Fibroblast of skin of left quadriceps (primary cell): ENCODE measurements at places on chromosomes 2 and 18.

GRCh38 chr18:62885804-62886203 is 170.5 kb downstream of the PHLPP1 start:
- DNase-seq: no peak

- DNase-seq: no peak
Measured at GRCh38 chr2:192313773-192314172, 119.0 kb upstream of the TMEFF2 start.

- DNase-seq: no peak
Measured at GRCh38 chr2:84273406-84273805, 185.7 kb downstream of the SUCLG1 start.

DNA sequence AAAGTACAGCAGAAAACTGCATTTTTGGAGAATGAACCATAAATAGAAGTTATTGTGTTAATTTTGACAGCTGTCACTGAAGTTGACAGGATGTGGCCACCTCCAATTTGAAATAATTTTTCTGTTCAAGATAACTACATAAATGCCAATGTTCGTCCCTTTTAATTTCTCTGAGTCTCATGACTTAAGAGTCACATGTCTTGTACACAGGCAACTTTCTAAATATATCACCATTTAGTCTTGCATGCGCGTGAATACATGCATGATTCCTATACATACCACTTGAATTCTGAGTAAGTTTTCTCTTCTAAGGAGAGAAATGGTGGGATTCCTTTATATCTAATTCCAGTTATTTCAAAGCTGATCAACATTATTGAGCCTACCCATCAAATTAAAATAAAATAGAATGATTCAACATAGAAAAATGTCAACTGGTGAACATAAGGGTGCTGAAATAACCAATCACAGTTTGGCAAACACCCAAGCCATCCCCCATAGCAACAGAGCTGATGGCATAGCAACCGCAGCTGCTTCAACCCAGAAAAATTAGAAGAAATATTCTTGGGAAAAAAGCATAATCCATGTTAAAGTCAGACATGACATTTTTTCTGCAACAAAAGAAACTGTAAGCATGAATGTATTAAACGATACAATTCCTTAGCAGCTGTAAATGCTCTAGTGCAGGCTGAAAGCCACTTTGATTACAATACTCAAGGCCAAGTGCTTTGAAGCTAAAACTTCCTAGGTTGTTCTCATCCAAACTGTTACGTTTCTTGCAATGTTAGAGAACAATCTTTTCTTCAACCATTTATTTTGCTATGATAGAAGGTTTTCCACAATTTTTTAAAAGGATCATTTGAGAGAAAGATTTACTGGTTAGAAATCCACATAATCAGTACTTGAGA is 282.7 kb downstream of the DLGAP1 start:
- no peak for DNase-seq

- peak; percentile 0 for DNase-seq
Measured at GRCh38 chr18:71902482-71902881, 641.7 kb downstream of the CBLN2 start.
